ENCODE measurements at places on chromosomes 7 and 10. TPM values are rescaled to one million over a fixed set of nuclear protein-coding genes. Genes with fewer than 3 reads are reported as not detected.

- no peak for DNase-seq
Measured at GRCh38 chr7:66662646-66663264, 34.1 kb downstream of the KCTD7 start.

DNA sequence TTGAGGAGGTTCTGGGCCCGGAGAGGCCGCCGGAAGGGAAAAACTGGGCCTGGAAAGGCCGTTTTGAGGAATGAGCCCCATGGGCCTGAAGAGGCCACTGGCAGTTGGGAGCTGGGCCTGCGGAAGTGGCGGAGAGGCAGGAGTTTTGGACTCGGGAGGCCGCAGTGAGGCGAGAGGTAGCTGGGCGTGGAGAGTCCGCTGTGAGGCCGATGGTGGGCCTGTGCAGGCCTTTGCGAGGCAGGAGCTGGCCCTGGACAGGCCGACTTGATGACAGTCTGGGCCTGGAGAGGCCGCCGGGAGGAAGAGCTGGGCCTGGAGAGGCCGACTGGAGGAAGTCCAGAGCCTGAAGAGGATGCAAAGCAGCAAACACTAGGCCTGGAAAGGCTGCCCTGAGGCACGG, 259.0 kb upstream of the NUPR2 start:
- DNase-seq: no peak

- DNase-seq: no peak
Measured at GRCh38 chr10:92688927-92689662, 660 bp upstream of the HHEX start.

ZYX gene
- total RNA-seq: 276 TPM

- no peak for DNase-seq
Measured at GRCh38 chr10:31974434-31975124, 45.9 kb upstream of the ARHGAP12 start.

IL15RA gene
- 25.6 TPM for total RNA-seq

Measured in mucosa of gallbladder (tissue), 1 donor.